ENCODE measurements at places on chromosomes 3 and 15.

DNA sequence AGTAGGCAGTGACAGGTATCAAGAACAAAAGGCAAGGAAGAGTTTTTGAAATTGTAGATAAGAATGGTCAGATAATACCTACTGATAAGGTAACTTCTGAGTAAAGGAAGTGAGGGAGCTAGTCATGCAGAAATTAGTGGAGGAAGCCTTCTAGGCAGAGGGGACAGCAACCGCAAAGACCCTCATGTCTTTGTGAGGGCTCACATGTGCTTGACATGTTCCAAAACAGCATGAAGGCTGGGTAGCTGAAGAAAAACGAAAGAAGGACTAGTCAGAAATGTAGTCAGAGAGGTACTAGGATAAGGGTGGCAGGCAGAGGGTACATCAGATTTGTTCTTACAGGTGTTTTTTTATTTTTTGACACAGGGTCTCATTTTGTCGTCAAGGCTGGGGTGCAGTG lies 5.3 kb downstream of the SIN3A start:
- no peak for DNase-seq

- DNase-seq, result no peak
These were observed 5.5 kb downstream of the GRIP2 start for GRCh38 chr3:14534516-14535191.

- peak; percentile 19 for DNase-seq
These were observed 707.4 kb downstream of the MECOM start for GRCh38 chr3:168956076-168956475.

GRCh38 chr15:38745126-38745525 lies 180.5 kb upstream of the RASGRP1 start:
- no peak for DNase-seq

- no peak for DNase-seq
These were observed 32.5 kb downstream of the RSL24D1 start for GRCh38 chr15:55164284-55164683.

GRCh38 chr3:124770336-124771082 lies 40.3 kb downstream of the UMPS start:
- DNase-seq, result peak; percentile 38

GRCh38 chr3:13009132-13009945 lies 63.9 kb downstream of the IQSEC1 start:
- DNase-seq, result no peak
